ENCODE measurements at places on chromosomes 6 and 20.

DNA sequence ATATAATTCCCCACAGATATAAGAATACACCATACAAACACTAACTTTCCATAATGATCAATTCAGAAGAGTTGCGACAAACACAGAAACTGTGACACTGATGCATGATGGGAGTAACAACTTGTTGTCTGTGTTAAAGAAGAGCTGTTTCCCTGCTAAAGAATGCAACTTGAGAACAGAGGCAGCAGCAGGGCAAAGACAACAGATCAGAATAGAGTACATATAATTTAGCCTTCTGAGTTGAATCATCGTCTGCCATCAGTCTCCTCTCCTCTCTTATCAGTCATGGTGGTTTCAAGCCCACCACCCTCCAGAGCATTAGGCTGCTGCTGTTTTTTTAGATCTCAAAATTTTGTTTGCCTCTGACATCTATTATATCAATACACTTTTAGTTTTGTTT is 280.4 kb downstream of the UBE3D start:
- no peak for DNase-seq

- DNase-seq, result no peak
Measured at GRCh38 chr6:81875782-81876293, 123.4 kb upstream of the TENT5A start.

- DNase-seq, result no peak
Measured at GRCh38 chr6:15864708-15865062, 201.9 kb upstream of the DTNBP1 start.

- DNase-seq, result no peak
Measured at GRCh38 chr6:144338951-144339700, 54.0 kb downstream of the UTRN start.

DNA sequence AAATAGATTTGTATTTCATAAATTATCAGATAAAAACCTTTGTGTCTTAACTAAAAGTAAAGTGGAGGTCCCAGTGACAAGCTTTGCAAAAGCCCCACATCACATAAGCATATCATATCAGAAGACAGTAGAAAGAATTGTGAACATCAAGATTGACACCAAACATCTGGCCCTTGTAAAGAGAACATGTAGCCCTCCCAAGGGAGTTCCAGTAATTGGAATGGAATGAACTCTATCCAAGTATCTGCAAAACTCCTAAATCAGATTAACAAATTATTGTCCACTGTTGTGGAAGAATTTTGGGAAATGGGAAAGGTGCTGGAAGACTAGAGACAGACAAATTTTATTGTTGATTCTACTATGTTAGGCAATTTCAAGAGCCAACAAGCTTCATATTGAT is 268.8 kb downstream of the KCNQ5 start:
- DNase-seq, result no peak

DNA sequence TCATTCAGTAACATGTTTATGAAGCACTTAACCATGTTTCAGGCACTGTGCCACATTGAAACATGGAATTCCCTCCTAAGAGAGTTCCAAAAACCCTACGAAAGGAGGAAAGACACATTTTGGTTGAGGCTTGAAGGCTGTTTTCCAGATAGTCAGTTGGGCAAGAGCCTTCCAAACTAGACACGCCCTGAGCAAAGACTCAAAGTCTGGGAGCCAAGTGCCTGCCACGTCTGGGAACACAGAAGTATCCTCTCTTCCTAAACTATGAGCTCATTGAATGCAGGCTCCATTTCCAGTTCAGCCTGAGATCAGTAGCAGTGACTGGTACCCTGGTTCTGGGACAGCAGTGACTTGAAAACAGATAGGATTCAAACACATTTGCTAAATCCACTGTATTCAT is 74.5 kb upstream of the FAM8A1 start:
- no peak for DNase-seq

- no peak for DNase-seq
Measured at GRCh38 chr20:58340853-58341252, 31.3 kb downstream of the RAB22A start.

DNA sequence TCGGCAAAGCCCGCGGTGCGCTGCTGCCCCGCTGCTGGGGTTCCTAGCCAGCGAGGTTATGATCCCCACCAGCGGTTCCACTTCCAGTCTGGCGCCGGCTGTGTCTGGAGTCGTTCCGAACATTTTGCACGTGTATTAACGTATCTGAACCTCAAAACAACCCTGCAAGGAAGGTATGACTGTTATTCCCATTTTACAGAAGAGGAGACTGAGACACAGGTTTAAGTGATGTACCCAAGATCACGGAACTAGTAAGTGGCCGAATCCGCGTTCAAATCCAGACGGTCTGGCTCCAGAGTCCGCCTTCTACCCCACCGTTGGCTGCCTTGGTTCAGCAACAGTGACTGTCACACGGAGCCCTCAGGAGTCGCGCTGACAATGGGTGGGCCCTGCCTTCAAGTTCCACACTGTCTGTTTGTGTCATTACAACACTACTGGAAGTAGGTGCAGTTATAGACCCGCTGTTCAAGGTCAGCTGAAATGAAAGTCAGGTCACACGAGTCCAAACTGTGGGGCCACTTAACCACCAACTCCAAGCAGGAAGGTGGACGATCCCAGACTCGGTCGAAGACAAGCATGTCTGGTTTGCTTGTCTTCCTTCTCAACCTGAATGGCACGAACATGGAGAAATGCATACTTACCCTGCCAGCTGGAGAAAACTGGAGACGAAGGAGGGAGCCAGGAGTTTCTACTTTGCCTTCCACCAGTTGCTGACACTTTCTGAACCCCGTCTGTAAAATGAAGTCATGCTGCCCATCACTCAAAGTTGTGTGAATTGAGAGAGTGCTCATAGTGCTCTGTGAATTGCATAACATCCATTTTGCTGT is 803 bp upstream of the SRXN1 start:
- DNase-seq, result peak; percentile 40

GRCh38 chr20:40631119-40631631 is 57.9 kb downstream of the MAFB start:
- DNase-seq, result no peak

- DNase-seq, result peak; percentile 31
Measured at GRCh38 chr6:108115598-108116058, 41.1 kb upstream of the OSTM1 start.

DNA sequence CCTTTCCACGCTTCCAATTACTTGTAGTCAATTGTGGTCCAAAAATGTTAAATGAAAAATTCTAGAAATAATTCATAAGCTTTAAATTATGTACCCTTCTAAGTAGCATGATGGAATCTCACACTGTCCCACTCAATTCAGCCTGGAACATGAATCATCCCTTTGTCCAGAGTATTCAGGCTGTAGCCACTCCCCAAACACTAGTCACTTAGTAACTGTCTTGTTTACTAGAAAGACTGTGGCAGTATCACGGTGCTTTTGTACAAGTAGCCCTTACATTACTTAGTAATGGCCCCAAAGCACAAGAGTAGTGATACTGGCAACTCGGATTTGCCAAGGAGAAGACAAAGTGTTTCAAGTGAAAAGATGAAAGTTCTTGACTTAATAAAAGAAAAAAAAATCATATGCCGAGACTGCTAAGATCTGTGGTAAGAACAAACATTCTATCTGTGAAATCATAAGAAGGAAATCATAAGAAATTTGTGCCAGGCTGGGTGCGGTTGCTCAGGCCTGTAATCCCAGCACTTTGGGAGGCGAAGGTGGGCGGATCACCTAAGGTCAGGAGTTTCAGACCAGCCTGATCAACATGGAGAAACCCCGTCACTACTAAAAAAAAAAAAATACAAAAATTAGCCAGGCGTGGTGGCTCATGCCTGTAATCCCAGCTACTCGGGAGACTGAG is 168.5 kb upstream of the SIM1 start:
- DNase-seq, result no peak

DNA sequence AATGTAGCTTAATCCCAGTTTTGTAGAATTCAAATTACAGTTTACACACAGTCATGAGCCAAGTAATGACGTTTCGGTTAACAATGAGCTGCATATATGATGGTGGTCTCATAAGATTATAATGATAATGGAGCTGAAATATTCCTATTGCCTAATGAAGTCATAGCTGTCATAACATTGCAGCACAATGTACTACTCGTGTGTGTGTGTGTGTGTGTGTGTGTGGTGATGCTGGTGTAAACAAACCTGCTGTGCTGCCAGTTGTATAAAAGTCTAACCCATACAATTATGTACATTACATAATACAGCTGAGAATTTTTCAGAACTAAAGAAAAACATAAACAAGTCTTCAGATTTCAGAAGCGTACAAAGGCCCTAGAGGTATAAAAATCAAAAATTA is 66.7 kb upstream of the ARID1B start:
- DNase-seq, result no peak

GRCh38 chr6:35710241-35710847 is 21.6 kb upstream of the FKBP5 start:
- DNase-seq, result no peak

- no peak for DNase-seq
Measured at GRCh38 chr20:40991181-40991889, 37.3 kb upstream of the TOP1 start.

DNA sequence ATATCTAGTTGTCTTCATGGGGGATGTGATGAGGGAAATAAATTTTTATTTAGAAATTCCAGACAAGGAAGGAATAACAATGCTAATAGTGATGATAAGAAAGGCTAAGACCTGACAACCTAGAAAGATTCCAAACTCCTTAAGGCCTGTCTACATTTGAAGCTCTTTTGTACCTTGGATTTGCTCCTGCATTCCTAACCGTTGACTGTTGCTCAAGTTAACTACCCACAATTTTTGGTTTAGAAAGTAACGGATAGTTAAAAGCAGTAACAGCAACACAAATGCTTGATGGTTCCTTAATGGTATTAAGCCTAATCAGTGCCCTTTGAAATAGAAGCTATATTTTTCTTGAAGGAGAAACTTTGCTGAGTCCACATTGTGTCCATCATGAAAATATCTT is 52.9 kb downstream of the TRMT11 start:
- no peak for DNase-seq

- DNase-seq, result no peak
Measured at GRCh38 chr6:167776906-167777627, 49.6 kb upstream of the AFDN start.

GRCh38 chr20:51339721-51340450 is 202.6 kb downstream of the NFATC2 start:
- no peak for DNase-seq

GRCh38 chr6:33577718-33578117 is 2.4 kb downstream of the BAK1 start:
- DNase-seq, result no peak

DNA sequence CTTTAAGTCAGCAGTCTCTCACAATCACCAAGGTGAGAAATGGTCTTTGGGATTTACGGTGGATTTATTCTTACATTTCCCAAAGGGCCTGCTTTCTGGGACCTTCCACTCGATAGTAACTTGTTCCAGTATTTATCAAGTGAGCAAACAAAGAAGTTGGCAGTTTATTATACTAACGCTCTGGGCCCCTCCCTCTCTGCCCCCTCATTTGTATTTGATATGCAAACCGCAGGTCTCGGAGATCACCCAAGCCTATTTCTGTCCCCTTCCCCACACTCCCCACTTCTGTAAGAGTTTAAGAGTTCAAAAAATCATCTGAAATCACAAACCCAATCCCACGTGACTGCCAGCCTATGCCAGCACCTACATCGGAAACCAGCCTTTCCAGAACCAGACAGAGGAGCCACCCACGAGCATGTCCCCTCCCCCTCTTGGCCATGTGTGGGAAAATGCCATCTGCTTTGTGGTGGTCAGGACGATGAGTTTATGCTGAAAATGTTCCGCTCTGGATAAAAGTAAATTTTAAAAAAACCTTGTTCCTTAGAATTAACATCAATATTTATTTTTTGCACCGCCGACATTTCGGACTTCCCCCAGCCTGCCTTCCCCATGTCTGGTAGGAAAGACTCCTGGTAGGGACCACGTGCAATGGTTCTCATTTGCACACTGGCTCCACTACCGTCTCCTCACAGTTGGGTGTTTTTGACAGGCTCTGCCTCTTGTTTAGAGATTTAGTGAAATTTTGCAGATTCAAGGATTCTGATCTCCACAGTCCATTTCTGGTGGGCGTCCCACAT is 281.0 kb downstream of the TFAP2C start:
- no peak for DNase-seq

DNA sequence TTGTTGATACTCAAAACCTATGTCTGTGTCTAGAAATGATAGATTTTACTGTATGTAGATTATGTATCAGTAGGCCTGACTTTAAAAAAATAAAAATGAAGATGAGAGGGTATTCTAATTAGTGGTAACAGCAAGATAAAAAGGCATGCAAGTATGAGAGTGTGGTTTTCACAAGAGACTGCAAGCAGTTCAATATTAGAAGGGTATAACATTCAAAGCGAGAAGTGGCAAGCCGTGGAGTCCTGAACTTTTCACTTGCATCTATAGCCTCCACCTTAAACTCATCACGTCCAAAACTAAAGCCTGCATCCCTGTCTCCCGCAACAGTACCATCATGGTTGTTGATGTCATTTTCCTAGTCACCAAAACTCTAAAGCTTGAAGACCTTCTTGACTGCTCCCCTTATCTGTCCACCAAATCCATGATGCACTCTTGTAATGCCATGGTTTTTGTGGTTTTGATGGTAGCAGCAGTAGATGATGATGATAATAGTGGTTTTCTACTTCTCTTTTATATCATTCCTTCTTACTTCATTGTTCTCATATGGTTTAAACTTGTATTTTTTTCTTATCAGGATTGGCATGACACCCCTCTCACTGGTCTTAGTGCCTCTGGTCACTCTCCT is 9.2 kb upstream of the CGA start:
- no peak for DNase-seq

GRCh38 chr6:1609648-1610496 is at the start of gene FOXC1:
Gene FOXC1, plus strand, starts transcription at chr6:1609915. Its CDS starts 531 bp downstream, at chr6:1610446.
- peak; percentile 25 for DNase-seq

- no peak for DNase-seq
Measured at GRCh38 chr6:158850807-158851115, 31.6 kb upstream of the EZR start.

GRCh38 chr20:22385602-22386305 is 198.6 kb downstream of the FOXA2 start:
- no peak for DNase-seq

DNA sequence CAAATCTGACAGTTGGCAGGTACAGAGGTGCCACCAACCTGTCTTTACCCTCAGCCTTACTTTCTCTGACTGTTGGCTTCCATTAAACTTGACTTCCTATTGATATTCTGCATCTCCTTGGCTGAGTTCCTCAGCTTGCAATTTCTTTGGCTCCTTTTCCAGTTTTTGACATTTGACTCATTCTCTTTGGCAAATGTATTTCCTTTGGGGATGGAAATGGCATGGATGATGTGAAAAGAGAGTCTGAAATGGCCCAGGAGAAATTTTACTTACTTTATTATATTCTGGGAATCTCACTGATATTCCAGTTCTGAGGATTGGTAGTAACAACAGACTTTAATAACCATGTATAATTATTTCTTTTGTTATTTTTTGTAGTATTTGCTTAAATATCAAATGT is 255.2 kb downstream of the CD109 start:
- DNase-seq, result no peak

GRCh38 chr20:37229357-37229756 is 32.3 kb downstream of the GHRH start:
- DNase-seq, result no peak

DNA sequence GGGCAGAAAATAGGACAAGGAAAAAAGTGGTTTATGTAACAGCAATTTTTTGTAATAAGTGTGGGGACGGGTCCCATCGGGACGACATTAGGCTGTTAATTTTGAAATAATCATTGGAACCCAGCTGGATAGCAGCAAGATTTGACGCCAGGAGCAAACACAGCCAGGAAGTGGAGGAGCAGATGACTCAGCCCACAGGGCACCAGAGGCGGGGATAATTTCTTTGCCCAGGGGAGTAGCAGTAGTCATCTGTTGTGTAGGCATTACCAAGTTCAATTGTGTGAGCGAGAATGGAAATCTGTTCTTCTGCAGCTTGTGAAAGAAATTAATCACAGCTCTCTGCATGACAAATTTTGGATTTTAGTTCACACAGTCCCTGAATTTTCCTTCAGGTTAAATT is 22.6 kb upstream of the RIN2 start:
- DNase-seq, result no peak

- DNase-seq, result peak; percentile 24
Measured at GRCh38 chr6:15620611-15621010, 42.2 kb downstream of the DTNBP1 start.
